ENCODE measurements at places on chromosomes 1 and 21.

DNA sequence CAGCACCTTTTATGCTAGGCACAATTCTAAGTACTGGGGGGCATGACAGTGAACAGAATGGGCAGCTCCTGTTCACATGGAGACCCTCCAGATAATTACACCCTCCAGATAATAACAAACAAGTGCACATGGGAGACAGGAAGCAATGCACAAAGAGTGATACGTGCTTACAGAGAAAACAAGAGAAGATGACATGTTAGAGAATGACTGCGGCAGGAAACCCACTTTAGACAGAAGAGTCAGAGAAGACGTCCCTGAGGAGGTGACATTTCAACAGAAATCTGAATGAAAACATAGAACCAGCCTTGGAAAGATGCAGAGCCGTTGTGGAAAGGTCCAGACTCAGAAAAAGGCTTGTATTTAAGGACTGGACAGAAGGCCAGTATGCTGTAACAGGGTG lies 54.7 kb upstream of the ARTN start:
- no peak for DNase-seq

- DNase-seq: no peak
Measured at GRCh38 chr1:101241485-101242225, 4.8 kb downstream of the S1PR1 start.

DNA sequence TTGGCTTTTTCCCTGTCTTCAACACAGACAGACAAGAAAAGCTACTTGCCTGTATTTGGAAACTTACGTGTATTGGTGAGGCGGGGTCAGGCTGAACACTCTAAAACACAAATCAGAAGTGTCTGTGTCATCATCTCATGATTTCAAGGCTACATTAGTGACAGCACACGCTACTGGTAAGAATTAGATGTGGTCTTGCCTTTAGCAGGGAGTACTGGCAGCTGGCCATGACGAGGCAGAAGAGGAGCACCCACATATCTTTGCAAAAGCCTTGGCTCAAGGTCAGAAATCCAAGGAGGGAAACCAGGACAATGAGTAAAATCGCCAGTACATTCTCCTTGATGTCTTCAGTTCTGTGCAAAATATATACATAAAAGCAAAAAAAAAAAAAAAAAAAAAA lies 77.7 kb downstream of the PCNX2 start:
- DNase-seq: no peak

DNA sequence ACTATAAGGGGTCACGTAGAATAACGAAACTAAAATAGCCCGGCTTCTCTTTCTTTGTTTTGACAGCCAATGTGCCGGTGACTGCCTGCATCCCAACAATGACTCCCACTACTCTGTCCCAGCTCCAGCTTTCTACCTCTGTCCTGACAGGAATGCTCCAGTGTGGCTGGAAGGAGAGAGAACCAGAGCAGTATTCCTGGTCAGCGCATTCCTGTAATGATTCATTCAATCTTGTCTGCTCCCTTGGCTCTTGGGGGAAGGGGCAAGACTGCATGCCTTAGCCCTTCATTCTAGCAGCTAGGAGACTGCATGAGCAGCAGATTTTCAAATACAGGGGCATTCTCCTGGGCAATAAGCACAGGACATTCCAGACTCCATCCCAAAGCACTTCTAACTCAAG lies 132.1 kb upstream of the PRMT6 start:
- peak; percentile 36 for DNase-seq

DNA sequence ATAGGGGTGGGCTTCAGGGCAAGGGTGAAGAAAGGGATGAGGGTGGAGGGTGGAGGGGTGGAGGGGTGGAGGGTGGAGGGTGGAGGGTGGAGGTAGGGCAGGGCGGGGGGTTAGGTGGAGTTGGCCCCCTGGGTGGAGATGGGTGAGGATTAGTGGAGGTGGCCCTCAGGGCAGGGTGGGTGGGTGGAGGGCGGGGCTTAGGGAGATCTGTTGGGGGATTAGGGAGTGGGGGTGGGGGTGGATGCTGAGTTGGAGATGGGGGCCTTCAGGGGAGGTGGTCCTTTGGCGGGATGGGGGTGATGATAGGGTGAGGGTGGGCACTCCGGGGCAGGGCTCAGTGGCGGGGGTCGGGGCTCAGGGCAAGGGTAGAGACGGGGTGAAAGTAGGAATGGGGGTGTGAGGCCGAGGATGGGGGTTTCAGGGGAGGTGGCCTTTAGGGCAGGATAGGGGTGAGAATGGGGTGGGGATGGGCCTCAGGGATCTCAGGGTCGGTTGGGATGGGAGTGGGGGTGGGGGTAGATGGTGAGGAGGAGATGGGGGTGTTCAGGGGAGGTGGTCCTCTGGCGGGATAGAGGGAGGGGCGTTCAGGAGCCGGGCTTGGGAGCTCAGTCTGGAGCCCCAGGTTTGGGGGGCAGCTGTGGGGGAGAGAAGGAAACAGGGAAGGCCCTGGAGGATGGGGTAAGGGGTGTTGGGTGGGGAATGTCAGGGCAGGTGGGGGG lies 800 bp upstream of the DNMT3L start:
- no peak for DNase-seq

- DNase-seq: no peak
Measured at GRCh38 chr1:168792592-168793125, 63.7 kb upstream of the DPT start.

DNA sequence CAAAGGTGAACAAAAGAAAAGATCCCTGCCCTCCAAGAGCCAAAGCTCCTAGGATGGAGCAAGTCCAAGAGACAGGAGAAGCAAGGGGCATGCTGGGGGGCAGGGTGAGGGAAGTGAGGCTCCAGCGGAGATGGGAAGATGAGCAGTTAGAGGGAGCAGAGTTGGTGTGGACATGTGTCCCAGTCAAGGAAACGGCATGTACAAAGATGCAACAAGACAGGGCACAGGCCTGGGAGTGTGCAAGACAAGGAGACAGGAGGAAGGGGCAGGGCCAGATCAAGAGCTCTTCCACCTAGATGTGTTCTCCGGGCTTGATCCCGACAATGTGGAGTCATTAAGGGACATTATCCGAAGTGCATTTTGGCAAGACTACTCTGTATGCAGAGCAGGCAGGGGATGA lies 82.1 kb downstream of the CAPZB start:
- DNase-seq: no peak

GRCh38 chr21:41419921-41420862 lies 5.8 kb upstream of the MX1 start:
- peak; percentile 76 for DNase-seq

- DNase-seq: no peak
Measured at GRCh38 chr1:98538106-98538505, 123.4 kb upstream of the SNX7 start.

DNA sequence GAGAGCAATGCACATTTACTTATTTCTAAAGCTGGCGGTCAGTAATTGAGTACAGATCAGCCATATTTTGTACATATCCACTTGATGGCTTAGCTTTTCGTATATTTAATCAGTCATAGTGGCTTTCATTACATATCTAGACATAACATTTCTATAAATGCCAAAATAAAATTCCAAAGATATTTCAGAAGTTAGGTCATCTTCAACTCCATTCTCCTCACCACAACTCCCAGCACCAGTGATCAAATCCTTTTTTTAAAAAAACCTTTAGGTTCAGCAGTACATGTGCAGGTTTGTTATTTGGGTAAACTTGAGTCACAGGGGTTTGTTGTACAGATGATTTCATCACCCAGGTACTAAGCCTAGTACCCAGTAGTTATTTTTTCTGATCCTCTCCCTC lies 53.9 kb upstream of the GNG4 start:
- DNase-seq: no peak

GRCh38 chr1:229109320-229109761 lies 161.6 kb upstream of the RAB4A start:
- no peak for DNase-seq

GRCh38 chr1:14015917-14016316 lies 315.9 kb downstream of the PRDM2 start:
- no peak for DNase-seq

DNA sequence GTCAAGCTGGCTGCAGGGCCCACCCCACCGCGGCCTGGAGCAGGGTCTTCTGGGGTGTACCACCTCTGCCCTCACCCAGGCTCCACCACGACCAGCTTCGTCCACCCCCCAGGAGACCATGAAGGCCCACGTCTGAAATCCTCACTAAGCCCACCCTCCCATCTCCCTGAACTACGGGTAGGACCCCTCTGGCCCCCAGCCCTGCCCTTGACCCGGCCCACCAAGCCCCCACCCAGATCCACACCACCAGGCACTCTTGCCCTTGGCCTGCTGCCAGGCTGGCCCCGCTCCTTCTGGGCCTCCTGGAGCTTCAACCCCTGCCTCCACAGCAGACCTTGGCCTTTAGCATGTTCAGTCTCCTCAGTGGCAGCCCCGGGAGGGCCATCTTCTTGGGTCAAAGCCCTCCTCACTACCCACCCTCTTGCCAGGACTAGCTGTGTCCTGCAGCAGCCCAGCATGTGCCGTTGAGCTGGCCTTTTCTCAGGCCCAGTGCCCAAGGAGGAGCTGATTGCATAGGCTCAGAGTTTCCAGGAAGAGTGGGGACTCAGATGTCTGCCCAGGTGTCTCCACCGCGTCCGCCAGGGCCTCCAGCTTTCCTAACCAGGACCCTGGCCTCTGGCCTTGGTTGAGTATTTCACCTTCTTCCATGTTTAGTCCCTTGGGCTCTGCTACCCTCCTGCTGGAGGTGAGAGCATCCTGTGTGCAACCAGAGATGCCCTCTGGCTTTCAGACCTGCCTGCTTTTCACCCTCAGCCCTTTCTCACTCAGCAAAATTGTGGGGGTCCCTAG lies 17.7 kb upstream of the SAMD11 start:
- no peak for DNase-seq

DNA sequence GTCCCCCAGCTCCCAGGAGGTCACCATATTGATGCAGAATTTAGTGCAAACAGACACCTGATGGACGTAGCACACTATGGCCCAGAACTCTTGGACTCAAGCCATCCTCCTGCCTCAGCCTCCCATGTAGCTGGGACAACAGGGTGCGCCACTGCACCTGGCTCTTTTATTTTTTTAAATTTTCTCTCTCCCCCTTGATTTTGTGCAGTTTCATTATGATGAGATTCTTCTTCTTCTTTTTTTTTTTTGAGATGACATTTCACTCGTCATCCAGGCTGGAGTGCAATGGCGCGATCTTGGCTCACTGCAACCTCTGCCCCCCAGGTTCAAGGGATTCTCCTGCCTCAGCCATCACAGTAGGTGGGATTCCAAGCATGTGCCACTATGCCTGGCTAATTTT lies 63.8 kb downstream of the RPS6KA1 start:
- DNase-seq: no peak

DNA sequence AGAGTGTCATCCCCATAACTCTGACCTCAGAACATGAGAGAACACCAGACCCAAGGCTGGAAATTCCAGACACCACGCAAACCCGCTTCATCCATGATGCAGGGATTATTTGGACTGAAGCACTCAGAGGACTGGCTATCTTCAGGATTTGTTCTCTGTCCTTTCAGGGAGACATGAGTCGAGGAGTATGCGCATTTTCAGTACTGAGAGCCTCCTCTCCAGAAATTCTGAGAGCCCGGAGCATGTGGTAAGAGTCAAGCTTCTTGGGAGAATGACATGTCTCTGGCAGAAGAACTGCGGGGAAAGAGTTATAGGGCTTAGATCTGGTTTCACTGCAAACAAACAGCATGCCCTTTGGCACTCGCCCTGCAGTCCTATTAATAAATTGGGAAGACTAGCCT lies 6.9 kb downstream of the LAX1 start:
- DNase-seq: no peak

DNA sequence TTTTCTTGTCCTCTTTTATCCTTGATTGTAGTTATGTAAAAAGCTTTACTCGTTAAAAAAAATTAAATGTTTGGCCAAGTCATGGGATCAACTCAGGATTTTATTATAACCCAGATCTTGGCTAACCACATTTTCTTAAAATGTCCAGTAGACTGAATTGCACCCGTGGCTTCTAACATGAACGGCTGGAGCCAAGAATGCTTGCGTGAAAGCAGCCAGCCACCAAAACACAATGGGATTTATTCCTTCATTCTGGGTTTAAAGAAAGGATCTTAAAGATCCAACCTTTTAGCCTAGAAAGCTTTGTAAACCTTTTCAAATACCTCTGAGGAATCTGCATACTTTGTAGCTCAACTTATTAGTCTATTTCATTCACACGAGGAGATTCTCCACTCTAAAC lies 404.4 kb downstream of the USP25 start:
- no peak for DNase-seq

- DNase-seq: no peak
Measured at GRCh38 chr1:200248541-200248940, 161.3 kb downstream of the ZNF281 start.

- no peak for DNase-seq
Measured at GRCh38 chr1:48903291-48903690, 126.6 kb upstream of the BEND5 start.

- no peak for DNase-seq
Measured at GRCh38 chr1:65229754-65230339, 79.5 kb upstream of the DNAJC6 start.

GRCh38 chr1:89822999-89823628 lies 2.3 kb downstream of the LRRC8D start:
- DNase-seq: no peak

- no peak for DNase-seq
Measured at GRCh38 chr1:231983588-231984193, 357.1 kb downstream of the DISC1 start.

GRCh38 chr1:45930258-45931150 lies 127.1 kb downstream of the MAST2 start:
- DNase-seq: no peak

GRCh38 chr1:155961937-155962336 lies 16.4 kb downstream of the ARHGEF2 start:
- DNase-seq: peak; percentile 94

DNA sequence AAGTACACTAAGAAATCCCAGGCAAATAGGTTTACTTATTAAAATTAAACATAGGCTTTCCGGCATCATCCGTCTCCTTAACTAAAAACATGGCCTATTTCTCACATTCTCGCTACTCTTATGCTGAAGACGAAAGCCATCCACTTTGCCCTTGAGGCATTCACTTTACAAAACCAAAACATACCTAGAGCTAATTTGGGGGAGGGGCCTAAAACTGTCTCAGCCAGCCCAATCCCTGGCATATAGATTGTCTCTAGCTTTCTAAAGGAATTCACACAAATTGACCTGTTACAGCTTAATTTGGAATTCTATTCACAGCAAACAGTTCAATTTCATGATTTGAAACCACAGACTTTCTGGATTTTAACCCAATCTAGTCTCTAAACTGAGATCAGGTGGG lies 34.8 kb downstream of the SLC35D1 start:
- DNase-seq: no peak

- peak; percentile 20 for DNase-seq
Measured at GRCh38 chr1:29124366-29125236, 898 bp upstream of the TMEM200B start.

GRCh38 chr1:163472651-163473248 lies 151.0 kb downstream of the NUF2 start:
- no peak for DNase-seq

DNA sequence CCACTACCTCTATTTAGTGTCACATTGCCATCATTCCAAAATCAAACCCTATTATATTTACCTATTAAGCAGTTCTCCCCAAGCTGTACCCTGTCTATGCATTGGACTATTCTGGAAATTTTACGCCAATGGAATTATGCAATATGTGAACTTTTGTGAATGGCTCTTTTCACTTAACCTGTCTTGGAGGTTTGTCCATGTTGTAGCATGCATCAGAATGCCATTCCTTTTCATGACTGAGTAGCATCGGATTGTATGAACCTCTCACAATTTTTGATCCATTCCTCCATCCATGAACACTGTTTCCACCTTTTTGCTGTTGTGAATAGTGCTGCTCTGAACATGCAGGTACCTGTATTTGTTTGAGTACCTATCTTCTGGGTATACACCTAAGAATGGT lies 33.7 kb downstream of the FAM163A start:
- no peak for DNase-seq
